ENCODE measurements at places on chromosomes 2 and 18. TPM values are rescaled to one million over a fixed set of nuclear protein-coding genes. Genes with fewer than 3 reads are reported as not detected.

The OTOS gene
- 0.20 TPM for polyA plus RNA-seq

The C18orf54 gene
- polyA plus RNA-seq = 0.11 TPM

The UGT1A8 gene
- not detected for polyA plus RNA-seq

The RGPD3 gene
- polyA plus RNA-seq = 0.03 TPM

- no peak for DNase-seq
Measured at GRCh38 chr2:237977380-237977779, 10.6 kb downstream of the UBE2F start.

- DNase-seq = no peak
Measured at GRCh38 chr2:139518321-139518720, 738.1 kb upstream of the NXPH2 start.

- DNase-seq = no peak
Measured at GRCh38 chr18:53541924-53542323, 682.5 kb downstream of the MBD2 start.

DNA sequence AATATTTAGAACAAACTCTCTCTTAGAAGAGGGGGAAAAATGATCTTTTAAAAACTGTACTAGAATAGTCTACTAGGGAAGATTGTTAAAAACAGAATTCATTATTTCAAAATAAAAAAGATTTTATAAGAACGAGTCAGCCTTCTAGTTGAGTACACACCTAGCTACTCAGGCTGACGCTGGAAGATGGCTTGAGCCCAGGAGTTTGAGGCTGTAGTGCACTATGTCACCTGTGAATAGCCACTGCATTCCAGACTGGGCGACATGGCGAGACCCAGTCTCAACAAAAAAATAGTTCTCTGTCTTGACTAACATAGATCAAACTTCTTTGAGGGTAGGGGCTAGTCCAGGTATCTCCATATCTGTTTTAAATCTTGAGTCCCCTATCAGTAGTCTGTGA lies 33.9 kb downstream of the ERLEC1 start:
- no peak for DNase-seq

- no peak for DNase-seq
Measured at GRCh38 chr18:73023975-73024374, 156.2 kb upstream of the NETO1 start.

GRCh38 chr2:178441426-178441825 lies 9.5 kb downstream of the PRKRA start:
- no peak for DNase-seq

DNA sequence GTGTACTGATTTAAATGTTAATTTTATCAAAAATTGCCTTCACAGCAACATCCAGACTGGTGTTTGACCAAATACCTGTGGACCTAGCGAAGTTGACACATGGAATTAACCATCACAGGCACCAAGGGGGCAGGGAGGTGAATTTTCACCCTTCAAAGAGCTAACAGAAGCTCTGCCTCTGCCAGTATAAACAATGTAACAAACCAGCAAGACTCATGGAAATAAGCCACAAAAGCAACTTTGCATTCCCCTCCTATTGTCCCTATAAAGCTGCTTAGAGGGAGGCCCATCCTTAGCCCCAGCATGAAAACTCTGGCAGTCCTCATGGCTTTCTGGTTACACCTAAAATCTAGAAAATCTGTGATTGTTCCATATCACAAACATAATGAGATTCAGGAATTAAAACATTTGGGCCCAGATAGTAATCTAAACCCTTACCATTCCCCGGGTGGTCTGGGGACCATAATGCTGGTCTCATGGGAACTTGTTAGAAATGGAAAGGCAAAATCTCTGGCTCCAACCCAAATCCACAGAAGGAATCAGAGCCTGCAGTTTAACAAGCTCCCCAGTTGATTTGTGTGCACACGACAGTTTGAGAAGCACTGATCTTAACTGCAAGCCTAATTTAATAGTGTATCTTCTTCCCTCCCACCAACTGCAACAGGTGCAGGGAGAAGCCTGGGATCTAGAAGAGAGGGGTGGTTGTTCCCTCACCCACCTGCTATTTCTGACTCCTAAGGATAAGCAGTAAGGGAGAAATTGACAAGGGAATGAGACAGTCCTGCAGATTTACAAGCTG lies 23.1 kb downstream of the SERPINB11 start:
- no peak for DNase-seq

DNA sequence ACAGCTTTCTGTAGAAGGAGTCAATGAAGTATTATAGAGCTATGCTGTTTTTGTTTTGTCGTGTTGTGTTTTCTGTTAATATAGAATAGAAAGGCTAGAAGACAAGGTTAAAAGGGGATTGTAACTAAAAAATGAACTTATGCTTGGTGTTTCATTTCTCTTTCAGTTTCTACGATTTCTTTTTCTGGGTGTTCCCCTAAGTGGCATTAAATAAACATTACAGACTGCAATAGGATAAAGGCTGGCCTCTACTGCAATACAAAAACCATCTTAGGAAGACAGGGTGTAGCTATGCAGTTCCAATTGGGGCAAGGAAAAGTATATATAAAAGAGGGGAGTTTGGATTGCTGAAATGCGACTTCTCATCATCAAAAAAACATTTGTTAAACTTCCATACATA lies 1609.7 kb upstream of the ACVR2A start:
- no peak for DNase-seq

DNA sequence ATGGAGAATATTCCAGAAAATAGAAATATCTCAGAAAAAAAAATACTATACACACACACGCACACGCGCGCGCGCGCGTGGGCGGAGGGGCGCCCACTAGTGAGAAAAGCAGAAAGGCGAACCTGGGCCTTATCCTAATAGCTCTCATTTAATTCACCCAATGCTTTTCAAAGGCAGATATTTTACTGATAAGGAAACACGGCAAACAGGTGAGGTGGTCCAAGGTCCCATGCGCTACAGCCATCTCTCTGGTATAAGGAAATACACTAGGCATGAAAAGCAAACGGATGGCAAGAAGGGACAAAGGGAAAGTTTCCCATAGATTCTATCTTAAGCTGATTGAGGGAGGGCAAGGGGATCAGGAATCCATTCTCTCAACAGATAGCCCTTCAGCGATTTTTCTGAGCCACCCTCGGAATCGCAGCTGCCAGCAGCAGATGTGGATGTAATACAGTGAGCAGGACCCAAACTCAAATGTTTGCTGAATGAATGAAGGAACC lies 136.7 kb downstream of the TMEM247 start:
- DNase-seq = peak; percentile 28

DNA sequence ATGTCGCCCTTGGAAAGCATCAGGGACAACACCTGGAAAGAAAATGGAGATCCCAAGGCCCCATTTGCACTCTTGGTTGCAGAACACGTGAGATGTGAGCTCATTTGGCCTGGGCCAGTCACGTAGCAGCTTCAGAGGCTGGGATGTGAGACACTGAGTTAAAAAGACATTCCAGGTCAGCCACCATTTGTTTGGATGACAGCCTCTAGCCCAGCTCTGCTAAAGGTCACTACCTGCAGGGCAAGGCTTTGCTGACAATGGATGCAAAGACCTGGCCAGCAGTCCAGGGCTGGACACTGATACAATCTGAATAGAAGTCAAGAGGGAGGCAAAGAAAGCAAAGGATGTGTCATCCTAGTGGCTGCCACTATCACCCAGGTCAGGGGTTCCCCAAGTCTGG lies 83.9 kb upstream of the LRPPRC start:
- DNase-seq = no peak
